ENCODE measurements at places on chromosomes 11 and 22.

DNA sequence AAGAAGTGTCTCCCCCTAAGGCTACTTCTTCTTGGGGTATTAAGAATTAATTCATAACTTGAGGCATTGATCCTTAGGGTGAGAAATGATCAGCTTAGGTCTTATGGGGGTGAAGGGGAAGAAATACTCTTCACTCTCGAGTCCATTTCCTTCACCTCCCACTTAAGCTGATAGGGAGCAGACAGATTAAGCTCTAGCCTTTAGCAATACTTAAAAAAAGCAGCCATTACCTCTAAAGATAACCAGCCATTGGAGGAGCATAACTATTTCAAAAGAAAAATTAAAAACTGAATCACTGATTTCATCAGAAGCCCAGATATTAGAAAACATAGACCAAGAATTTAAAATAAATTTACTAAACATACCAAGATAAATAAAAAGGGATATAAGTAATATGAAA lies 60.5 kb downstream of the ENTHD1 start:
- DNase-seq: no peak

- DNase-seq: no peak
Measured at GRCh38 chr11:108511851-108512474, 13.8 kb upstream of the POGLUT3 start.

DNA sequence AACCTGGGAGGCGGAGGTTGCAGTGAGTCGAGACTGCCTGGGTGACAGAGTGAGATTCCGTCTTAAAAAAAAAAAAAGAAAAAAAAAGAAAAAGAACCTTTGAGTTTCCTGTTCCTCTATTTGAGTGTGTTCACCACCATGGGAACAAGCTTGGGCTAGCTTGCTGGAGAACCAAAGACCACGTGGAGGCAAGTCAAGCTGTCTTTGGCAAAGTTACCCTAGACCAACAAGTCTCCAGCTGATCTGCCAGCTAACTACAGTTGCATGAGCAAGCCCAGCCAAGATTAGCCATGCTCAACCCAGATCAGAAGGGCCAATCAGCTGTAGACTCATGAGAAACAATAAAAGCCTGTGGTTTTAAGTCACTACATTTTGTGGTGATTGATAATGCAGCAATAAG lies 29.7 kb downstream of the SLN start:
- no peak for DNase-seq

DNA sequence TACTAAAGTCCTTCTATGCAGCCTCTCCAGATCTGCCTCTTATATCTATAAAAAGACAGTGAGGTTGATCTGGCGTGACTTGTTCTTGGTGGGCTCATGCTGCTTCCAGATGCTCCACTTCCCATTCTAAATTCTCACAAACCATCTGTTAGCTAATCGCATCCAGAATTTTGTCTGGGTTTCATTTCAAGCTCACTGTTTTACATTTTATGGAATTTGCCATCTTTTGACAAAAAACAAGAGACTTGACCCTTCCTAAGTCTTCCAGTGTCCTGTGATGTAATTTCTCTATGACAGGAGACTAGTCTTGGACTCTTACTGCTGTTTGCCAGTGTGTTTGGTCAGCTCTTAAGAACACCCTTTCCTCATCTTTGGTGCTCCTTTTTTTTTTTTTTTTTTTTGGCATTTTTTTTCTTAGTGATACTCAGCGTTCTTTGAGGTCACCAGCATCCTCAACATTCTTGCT lies 23.0 kb downstream of the CRKL start:
- no peak for DNase-seq

DNA sequence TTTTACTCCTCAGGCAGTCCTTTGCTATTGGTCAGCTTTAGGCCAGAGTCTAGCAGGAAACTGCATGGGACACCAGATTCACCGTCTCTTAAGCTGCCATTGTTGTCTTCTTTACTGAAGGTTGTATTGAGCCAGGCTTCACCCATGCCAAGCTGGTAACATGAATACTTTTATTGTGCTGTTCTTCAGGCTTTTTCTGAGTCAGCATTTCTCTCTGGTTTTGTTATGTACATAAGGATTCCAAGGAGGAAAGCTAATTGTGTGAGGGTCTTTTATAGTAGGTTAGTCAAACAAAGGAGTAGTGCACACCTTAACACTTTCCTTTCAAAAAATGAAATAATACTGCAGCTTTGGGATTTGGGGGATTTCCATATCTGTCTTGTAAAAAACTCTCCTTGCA lies 252.8 kb downstream of the JRKL start:
- DNase-seq: no peak

DNA sequence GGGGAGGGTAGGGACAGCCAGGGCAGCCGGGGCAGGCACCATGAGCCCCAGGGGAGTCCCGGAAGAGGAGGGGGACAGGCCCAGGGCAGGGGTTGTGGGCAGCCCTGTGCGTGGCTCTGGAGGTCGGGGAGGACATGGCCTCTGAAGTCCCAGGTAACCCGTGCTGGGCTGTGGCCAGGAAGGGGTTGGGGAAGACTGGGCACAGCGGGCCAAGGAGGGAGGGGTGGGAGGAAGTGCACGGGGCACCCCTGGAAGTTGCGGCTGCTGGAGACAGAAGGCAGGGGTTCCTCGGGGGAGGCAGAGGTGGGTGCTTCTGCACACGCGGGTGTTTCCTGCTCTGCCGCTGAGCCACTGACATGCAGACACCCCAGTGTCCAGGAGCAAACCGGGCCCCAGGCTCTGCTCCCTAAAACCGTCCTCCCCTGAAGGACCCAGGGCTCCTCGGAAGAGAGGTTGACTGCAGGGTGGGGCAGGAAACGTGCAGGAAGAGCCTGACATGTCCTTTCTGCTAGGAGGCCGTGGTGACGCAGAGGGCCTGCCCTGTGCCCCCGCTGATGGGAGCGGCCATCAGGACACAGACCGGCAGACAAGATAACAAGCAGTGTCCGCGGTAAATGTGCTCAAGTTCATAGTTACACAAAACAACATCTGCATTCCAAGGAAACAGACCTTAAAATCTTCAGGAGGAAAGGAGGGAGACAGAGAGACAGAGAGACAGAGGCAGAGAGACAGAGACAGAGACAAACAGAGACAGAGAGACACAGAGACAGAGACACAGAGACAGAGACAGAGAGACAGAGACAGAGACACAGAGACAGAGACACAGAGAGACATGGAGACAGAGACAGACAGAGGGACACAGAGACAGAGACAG lies 5.7 kb downstream of the TNNI2 start:
- no peak for DNase-seq

DNA sequence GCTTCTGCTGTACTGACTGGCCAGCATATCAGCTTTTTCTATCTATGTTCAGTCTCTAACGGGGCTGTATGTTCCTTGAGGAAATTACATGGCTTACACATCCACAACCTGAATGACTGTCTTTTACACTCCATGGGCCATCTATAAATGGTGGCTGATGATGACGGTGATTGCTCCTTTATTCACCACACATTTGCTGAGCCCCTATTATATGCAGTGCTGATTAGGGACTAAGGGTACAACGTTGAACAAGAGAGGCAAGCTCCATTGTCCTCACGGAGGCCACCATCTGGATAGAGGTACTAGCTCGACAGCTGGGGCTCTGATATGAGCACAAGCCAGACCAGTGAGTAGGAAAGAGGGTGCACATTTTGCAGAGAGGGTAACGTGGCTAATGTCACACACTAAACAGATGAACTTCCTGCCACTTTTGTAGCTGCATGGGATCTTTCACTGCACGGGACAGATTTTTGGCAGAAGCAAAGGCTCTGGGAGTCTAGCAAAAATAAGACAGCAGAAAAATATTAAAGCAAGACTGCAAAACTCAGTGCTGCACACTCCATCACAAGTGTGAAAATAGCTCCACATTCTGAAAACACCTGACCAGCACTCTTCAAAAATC lies 30.6 kb downstream of the DRD2 start:
- no peak for DNase-seq

DNA sequence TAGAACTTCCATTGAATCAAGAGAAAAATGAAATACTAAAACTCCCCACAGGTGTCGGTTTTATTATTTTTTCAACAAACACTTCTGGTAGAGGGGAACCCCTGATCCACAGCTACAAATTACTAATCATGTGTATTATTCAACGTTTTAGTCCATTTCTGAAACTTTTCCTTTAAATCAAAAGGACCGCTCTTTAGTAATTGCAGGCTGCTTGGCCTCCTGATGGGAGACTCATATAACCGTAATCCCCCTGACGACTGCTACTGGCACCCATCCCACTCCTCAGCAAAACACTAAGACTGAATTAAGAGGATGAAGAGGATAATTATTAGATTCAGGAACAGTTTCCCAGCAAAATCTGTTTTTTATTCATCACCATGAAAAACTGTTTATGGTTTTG lies 46.4 kb downstream of the PAX6 start:
- DNase-seq: no peak

- no peak for DNase-seq
Measured at GRCh38 chr22:37819105-37819433, 4.1 kb upstream of the GALR3 start.

GRCh38 chr22:39207141-39208012 lies 37.4 kb downstream of the PDGFB start:
- no peak for DNase-seq

- no peak for DNase-seq
Measured at GRCh38 chr22:22887621-22888503, at the start of gene IGLL5. IGLL5 (plus strand) TSS chr22:22887816; CDS start chr22:22888054, 238 bp downstream.

DNA sequence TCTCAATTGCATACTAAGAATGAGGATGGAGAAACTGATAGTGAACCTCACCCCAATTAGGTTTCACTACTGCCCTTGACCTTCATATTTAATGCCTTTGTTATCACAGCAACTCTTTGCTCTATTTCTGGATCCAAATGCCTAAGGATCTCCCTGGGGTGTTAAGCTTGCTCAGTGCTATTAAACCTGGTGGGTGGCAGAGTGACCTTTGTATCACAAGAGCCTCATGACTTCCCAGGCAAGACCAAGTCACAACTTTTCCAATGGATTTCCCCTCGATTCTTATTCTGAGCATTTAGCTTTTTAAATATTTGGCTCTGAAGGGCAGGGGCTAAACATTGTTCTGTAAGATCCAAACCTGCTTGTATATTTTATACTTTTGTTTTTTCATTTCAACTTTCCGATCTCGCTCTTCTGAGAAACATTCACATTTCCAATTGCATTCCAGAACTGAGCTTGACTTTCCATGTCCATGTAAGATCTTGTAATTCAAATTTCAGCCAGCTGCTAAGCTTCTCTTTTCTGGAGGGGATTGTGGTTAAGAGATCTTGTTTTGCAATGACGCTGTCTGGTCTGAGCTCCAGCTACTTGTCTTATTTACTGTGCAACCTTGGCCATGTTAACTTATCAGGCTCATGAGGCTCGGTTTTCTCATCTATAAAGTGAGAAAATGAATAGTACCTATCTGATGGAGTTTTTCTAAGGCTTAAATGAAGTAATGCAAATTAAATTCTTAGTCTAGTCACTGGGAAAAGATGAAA lies 6.4 kb upstream of the EHF start:
- no peak for DNase-seq

DNA sequence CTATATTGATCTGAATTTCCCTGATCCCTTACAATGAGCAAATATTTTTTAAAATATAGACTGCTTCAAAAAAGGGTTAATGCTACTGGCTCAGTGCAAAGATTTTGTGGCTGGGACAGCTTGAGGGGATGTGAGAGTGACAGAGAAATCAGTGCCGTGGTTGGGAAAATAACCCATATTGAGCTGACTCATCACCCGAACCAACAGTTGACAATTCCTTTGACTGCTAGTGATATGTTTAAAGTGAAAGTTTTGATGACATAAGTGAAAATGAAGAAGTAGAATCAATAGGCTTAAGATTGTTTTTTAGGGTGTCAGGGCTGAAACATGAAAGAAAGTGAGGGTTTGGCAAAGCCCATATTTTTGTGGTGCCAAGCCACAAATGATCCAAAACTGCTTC lies 257.1 kb upstream of the TENM4 start:
- DNase-seq: no peak

- no peak for DNase-seq
Measured at GRCh38 chr11:79159657-79160450, 281.0 kb downstream of the TENM4 start.

GRCh38 chr11:96393753-96394348 lies 4.0 kb downstream of the JRKL start:
- DNase-seq: no peak

DNA sequence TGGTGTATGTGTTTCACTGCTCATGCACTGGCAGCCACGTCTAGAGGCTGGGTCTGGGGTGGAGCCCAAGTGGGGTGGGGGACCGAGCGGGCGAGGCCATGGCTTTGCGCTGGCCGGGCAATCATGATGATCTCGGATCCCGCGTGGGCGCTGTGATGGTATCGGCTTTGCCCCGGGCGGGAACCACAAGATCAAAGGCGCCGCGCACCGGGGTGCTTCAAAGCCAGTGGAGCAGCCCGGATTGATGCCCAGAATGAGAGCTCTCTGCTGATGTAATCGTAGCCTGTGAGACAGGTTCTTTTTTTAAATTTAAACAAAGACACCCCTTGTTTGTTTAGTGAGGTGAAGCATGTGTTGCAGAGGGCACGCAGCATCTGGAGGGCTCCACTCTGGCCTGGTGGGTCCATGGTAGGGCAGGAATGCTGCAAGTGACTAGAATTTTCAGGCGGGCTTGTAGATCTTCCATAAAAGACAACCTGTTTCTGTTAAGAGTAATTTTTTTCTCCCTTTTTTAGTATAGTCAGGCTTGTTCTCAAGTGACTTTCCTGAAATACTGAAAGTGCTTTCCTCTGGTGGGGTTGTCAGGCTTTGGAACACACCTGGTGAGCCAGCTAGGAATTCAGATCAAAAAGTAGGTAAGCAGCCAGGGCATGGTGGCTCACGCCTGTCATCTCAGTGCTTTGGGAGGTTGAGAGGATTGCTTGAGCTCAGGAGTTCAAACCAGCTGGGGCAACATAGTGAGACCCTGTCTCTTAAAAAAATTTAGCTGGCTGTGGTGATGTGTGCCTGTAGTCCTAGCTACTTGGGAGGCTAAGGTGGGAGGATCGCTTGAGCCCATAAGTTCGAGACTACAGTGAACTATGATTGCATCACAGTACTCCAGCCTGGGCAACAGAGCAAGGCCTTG lies 40.7 kb downstream of the ZNRF3 start:
- no peak for DNase-seq

GRCh38 chr11:128507936-128508335 lies 79.4 kb downstream of the ETS1 start:
- no peak for DNase-seq

- no peak for DNase-seq
Measured at GRCh38 chr11:74676596-74676995, 54.6 kb downstream of the CHRDL2 start.

GRCh38 chr11:11476971-11477645 lies 124.1 kb upstream of the CSNK2A3 start:
- no peak for DNase-seq

DNA sequence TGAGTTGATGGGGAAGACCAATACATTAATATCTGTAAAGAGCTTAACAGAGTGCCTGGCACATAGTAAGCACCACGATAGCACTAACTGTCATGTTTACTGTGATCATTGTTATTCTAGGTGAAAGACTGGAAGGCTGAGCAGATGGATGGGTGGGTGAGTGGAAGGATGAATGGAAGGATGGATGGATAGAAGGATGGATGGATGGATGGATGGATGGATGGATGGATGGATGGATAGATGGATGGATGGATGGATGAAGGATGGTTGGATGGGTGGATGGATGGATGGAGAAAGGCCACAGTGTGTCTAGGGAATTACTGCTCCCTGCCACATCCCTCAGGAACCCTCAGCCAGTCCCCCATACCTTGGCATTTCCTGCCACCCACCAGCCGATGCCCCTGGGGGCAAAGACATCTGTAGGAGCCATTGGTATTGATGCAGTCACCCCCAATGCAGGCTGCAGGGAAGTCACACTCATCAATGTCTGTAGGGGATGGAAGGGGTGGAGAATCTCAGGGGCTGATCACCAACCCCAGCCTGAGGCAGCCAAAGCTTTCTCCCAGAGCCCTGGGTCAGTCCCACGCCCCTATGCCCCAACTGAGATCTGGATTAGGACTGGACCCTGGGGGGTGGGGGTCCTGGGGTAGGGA lies 15.3 kb downstream of the LTBP3 start:
- DNase-seq: no peak
